ENCODE measurements at places on chromosomes 12 and 14. TPM values are rescaled to one million over a fixed set of nuclear protein-coding genes. Genes with fewer than 3 reads are reported as not detected.

Gene SLC6A13
- total RNA-seq: not detected

DNA sequence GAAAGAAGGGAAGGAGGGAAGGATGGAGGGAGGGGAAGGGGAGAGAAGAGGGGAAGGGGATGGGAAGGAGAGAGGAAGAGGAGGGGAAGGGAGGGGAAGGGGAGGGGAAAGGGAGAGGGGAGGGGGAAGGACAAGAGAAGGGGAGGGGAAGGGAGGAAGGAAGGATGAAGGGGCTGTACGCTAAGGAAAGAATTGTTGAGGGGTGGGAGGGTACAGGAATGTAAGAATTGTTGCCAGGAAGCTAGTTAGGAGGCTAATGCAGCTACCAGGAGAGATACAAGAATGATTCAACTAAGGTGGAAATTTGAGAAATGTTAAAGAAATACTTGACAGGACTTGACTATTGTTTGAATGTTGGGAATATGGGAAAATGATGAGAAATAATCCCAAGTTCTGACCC lies 261.2 kb downstream of the DPF3 start:
- DNase-seq: no peak

DNA sequence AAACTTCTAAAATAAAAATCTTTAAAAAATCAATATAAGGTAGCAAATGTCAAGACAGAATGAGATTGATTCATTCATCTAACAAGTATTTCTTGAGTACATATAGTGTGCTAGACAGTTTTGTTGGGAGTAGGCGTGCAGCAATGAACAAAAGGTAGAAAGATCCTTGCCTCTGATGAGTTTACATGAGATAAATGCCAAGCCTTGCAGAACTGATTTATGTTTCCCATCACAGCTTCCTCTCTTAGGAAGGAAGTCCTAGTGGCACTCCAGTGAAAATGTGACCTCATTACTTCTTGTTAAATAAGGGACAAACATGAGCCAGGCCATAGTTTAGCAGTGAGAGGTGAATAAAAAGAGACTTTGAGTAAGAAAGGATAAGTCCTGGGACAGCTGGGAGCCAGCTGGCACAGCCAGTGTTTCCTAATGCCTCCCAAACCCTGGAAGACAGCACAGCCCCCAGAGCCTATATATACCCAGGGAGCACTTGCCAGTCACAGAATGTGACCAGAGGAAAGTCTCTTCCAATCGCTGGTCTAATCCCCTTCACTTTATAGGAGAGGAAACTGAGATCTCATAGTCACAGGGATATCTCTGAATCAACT lies 4.7 kb upstream of the COCH start:
- no peak for DNase-seq

GRCh38 chr12:7171854-7172253 lies 17.6 kb upstream of the PEX5 start:
- no peak for DNase-seq

DNA sequence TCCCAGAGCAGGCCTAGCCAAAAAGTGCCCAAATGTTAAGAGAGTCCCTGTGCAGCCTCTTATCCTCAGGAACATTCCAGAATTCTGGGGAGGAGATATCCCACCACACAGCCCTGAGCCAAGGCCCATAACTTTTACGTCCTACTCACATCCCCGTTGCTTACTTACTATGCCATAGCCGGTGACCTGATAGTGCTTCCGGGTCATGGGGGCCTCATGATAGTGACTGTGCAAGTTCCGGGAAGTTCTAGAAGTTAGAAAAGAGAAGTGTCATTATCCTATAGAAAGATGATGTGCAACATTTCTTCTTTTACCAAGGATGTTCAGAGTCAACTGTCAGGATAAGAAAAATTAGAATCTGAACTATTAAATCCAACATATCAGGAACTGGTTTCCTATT lies 15.6 kb upstream of the NGB start:
- no peak for DNase-seq

Gene HOXC11
- 1.1 TPM for total RNA-seq

DNA sequence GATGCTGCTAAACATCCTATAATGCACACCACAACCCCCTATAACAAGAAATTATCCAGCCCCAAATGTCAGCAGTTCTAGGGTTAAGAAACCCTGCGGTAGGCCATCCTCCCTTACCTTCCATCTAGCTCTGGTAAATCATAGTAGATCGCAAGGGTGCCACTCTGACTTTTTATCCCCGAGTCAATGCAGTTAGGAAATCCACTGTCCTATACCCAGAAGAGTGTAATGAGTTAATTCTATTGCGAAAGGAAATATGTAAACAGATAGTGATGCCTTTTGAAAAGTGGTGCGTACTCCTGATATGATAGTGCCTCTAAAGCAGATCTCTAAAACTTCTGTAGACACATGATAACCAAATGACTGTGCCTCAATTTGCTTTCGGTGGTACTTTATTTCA lies 29.8 kb downstream of the SCFD1 start:
- DNase-seq: no peak

Gene MAP1LC3B2
- 0.41 TPM for total RNA-seq

- DNase-seq: no peak
Measured at GRCh38 chr12:121921066-121921465, 2.7 kb downstream of the CFAP251 start.

DNA sequence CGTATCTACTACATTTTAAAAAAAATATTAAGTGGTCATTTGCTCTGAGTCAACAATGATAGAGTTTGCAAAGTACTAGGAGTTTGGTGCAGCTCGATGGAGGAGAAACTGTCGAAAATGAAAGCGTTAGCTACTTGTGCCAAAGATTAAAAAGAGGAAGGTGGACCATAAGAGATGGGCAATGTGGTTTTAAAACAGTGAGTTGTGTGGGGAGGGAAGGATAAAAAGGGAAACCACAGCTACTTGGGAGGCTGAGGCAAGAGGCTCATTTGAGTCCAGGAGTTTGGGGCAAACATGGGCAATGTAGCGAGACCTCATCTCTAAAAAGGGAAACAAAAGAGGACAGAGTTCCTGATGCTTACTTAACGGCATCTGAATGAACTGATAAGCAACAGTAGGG lies 18.2 kb upstream of the STRAP start:
- no peak for DNase-seq

DNA sequence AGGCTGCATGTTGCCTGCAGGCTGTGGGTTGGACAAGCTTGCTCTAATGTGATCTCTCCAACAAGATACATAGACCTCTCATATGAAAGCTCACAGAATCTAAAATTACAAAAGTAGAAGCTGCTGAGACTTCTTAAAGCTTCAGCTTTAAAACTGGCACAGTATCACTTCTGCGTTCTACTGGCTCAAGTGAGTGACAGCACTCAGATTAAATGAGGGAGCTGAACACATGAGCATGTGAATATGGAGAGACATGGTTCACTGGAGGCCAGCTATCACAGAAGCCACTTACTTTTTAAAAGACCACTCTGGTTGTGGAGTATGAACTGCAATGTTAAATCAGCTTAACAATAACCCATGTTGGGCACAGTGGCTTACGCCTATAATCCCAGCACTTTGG lies 29.1 kb upstream of the ANO6 start:
- no peak for DNase-seq

Gene MAPK1IP1L
- 81.3 TPM for total RNA-seq

Gene CELA1
- not detected for total RNA-seq

- no peak for DNase-seq
Measured at GRCh38 chr12:96233168-96233567, 39.0 kb downstream of the ELK3 start.

- no peak for DNase-seq
Measured at GRCh38 chr14:20997564-20997963, 1.5 kb upstream of the SLC39A2 start.

All from H4 (cell line).